Stimulated activated CD4-positive, alpha-beta T cell treated with anti-CD3 and anti-CD28 coated beads, Interleukin-1b, Interleukin-23, amount 100 ng/mL, for 1 hour (primary cell): ENCODE measurements at places on chromosomes 4 and X.

GRCh38 chrX:118736394-118737010 lies 9.1 kb downstream of the IL13RA1 start:
- no peak for DNase-seq

DNA sequence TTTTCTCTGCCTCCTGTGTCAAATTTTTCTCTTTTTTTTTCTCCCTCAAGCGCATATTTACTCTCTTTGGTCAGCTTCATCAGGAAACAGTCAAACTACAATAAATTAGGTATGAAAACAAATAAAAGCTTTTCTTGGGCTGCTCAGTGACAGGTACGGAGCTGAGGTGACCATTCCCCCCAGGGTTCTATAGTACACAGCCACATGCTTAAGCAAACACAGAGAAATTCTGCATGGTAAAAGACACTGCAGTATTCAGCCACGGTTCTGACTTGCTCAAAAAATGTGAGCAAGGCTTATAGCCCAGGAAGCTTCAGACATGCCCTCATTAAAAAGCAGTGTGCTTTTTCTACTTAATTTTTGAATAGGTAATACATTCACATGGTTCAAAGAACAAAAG lies 138.5 kb downstream of the GRIA3 start:
- no peak for DNase-seq

DNA sequence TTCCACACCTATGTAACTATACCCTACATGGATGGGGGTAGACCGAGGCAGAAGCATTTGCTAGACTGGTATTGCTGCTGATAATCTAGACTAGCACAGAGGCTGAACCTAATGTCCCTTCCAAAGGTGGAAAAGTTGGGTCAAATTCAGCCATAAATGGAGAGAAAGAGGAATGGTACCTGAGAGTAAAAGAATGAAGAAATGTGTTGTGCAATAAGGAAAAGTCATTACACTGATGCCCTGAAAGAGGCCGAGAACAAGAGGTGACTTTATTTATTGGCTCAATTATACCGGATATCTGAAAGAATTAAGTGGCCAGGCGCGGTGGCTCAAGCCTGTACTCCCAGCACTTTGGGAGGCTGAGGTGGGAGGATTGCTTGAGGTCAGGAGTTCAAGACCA lies 52.1 kb downstream of the ZNF41 start:
- no peak for DNase-seq

DNA sequence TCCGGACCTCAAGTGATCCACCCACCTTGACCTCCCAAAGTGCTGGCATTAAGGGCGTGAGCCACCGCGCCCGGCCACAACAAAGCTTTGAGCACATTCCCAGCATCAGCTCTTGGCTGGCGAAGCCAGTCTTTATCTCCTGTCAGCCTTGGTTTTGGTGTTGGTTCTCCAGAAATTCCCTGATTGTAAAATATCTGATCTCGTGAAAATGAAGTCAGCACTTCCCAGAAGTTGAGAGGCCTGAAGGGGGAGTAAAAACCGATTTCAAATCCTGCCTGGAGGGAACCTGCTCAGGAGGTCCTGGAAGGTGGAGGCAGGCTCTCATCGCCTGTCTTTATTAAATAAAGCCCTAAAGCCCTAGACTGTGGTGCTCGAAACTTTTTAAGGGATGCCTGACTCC lies 33.6 kb downstream of the PTTG2 start:
- no peak for DNase-seq

GRCh38 chr4:74449571-74450297 lies 4.8 kb downstream of the AREG start:
- no peak for DNase-seq

- DNase-seq, result no peak
These were observed 33.4 kb downstream of the TAPT1 start for GRCh38 chr4:16192631-16193518.

DNA sequence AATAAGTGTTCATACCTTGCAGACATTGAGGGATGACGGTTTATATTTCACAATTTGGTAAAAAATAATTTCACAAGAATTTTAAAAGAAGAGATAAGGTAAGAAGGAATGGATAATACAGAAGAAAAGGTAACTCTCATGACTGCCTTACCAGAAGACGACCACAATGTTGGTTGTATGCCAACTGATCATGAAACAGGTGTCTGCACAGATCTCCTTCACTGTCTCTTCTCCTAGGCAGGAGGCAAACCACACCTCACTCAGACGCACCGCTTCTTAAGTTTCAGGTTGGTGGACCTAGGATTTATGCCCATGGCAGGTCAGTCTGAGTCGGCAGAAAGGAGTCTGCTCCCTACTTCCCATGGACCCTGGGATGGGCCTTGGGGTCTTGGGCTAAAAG lies 177.2 kb downstream of the VSIG4 start:
- no peak for DNase-seq

DNA sequence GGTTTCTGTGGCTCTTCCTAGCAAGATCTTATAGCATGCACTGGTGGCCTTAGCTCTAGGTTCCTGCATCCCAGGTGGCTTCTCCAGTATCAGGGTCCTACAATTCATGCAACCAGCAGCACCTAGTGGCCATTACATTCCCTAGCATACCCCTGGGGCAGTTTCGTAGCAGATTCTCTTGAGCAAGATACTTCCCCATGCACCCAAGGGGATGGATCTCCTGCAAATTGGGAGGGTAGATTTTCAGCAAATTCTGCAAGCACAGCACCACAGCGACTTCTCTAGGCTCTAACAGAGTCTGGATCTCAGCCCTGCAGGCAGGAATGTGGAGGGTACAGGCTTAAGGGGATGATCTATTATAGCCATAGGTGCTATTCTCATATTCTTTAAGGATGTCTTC lies 13.1 kb upstream of the SLC9B1 start:
- no peak for DNase-seq

DNA sequence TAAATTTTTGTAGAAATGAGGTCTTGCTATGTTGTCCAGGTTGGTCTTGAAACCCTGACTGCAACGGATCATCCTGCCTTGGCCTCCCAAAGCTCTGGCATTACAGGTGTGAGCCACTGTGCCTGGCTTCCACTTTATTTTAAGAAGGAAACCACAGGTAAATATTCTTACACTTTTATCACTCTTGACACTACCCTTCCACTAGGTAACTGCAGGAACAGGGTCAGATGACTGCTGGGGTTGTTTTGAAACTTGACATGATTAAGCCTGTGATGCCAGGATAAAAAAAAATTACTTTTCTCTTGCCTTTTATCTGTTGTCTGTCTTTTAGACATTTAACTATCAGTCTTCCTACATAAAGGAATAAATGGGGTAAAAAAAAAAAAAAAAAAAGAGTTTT lies 43.5 kb downstream of the COQ2 start:
- no peak for DNase-seq

- no peak for DNase-seq
These were observed 277.5 kb downstream of the FBXW7 start for GRCh38 chr4:152258391-152258790.
